ENCODE measurements at places on chromosomes 16 and 17.

DNA sequence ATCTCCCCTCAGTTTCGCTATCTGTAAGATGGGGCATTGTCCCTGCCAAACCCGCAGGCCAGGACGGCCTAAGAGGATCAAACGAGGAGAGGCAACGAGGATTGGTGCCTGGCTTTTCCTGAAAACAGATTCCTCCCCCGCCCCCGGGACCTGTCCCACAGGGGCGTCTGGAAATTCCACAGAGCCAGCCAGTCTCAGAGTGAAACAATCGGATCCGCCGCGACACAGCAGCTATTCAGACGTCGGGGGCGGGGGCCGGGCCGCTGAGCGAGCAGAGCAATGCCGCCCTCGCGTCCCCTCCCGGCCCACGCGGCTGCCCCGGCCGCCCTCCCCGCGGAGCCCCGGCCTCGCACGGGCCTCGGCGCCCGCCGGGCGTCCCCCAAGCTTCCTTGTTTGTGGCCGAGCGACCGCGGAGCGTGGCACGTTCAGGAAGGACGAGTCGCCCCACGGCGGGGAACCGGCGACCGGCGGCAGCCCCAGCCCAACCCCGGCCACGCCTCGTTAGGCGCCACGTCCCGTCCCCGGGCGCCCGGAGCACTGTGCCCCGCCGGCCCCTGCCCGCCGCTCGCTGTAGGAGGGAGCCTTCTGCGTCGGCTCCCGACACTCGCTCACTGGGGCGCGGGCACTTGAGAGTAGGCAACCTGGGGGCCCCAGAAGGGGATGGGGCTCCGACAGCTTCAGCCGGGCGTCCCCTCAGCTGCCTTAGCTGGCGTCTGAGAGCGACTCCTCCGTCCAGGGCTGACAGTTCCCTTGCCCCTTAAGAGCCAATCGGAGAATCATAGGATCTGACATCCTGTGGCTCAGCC lies 29.6 kb upstream of the PHOSPHO1 start:
- no peak for DNase-seq

- no peak for DNase-seq
These were observed 9.7 kb upstream of the ALOX15B start for GRCh38 chr17:8029121-8029520.

- DNase-seq, result no peak
These were observed 11.1 kb downstream of the ABR start for GRCh38 chr17:1168533-1169220.

DNA sequence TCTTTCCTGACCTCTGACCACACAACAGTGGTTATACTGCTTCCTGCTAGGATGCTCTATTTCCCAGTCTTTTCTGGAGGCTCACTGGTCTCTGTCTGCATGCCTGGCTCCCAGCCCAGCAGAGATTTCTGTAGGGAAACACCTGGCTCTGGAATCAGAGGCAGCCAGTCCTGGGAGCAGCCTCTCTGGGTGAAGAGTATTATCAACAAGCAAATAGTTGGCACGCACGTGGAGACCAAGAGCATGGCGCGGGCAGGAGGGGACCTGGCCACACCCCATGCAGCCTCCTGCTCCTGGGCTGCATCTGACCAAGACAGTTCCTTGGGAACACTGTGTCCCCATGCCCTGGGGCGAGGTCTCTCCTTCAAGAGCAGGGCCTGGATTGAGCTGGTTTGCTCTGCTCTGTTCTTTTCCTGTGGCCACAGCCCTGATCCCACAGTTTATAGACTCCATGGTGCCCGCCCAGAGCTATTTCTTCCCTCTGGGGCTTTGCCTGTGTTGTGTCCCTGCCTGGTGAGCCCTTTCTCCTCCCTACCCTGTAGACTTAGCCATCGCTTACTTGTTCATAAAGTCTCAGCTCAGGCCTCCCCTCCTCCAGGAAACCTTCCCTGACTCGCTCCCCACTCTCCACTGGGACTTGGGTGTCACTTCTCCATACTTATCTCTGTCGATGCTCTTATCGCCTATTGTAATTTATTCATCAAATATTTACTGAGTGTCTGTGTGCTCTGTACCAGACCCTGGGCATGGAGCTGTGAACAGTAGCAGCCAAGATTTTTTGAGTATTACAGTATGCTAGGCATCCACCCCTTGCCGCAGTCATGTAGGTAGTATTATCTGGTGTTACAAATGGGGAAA lies 60.6 kb downstream of the SCNN1B start:
- no peak for DNase-seq

- no peak for DNase-seq
These were observed 5.1 kb upstream of the SCNN1B start for GRCh38 chr16:23296994-23297393.

- DNase-seq, result no peak
These were observed 45.1 kb downstream of the ZNF423 start for GRCh38 chr16:49810831-49811230.

DNA sequence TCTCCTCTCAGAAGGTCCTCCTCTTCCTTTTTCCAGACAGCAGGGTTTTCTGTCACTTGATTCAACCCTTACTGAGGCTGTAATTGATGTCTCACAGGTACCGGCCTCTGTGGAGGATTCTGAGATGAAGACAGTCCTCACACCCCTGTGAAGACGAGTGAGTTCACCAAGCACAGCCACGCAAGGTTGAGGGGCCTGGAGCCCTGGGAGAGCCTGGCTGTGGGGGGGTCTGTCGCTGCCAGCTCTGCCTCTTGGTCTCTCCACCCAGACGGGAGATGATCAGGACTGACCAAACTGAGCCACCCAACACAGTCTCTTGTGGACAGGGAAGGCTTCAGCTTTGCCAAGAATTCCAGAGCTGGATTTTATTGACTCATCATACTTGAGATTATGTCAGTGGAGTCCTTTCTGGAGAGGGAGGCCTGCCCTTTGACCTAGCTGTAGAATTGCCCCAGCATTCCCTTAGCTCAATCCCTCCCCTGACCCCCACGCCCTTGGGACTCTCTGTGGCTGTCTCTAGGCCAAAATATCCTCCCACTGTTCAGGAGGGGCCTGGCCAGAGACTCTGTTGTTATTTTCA lies 51.1 kb upstream of the CRHR1 start:
- DNase-seq, result no peak

GRCh38 chr17:74898376-74898946 lies 5.0 kb upstream of the FADS6 start:
- no peak for DNase-seq

- no peak for DNase-seq
These were observed 4.8 kb downstream of the MLYCD start for GRCh38 chr16:83903751-83904150.

DNA sequence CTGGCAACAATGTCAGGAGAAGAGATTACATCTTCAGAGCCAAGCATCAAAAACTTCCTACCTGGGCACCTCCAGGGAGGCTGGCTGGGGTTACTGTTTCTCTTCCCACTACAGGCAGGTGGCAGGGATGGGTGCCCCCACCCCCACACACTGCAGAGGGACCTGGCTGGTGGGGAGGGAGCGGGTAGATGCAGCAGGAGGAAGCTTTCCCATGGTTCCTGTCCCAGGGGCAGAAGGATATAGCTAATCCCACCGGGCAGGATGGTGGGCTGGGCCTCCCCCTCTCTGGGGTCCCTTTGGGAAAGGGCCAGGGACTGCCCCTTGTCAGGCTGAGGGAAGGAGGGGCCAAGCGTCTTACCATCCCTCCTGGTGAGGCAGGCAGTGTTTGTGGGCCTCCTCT lies 16.7 kb upstream of the MTMR4 start:
- no peak for DNase-seq

GRCh38 chr16:47448830-47449575 lies 11.9 kb downstream of the ITFG1 start:
- DNase-seq, result no peak

- DNase-seq, result no peak
These were observed 3.8 kb upstream of the P4HB start for GRCh38 chr17:81863833-81864768.

DNA sequence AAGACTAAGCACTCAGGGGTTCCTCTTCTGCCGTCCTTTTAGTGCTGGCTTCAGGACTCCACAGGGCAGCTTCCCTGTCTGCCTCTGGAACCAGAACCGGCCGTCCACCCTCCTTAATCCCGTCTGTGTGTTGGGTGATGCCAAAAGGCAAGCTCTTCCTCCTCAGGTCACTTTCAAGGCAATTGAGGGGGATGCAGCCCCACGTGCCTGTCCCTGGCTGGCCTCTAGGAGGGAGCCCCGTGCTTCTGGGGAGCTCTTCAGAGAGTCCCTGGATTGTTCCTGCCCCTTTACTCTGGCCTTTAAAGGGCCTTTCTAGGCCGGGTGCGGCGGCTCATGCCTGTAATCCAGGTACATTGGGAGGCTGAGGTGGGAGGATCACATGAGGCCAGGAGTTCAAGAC lies 77.1 kb downstream of the CRISPLD2 start:
- DNase-seq, result no peak

GRCh38 chr17:64244165-64244564 lies 18.9 kb downstream of the TEX2 start:
- DNase-seq, result no peak

DNA sequence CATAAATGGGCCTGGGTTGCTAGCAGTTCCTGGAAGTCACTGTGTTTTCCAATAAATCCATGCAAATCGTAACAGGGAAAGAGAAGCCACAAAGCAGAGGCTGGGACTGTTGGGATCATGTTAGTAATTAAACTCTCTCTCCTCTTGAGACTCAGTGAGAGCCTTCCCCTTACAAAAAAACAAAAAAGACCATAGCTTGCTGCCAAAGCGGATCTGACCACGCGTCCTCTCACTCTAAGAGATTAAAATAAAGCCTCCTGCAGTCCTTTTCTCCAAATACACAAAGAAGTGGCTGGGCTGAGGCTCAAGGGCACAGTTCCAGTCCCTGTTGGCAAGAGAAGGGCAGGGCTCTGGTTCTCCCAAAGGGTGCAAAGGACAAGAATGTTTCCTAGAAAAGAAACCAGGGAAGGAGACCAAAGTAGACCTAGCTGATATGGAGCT lies 38.5 kb downstream of the PIGL start:
- no peak for DNase-seq

DNA sequence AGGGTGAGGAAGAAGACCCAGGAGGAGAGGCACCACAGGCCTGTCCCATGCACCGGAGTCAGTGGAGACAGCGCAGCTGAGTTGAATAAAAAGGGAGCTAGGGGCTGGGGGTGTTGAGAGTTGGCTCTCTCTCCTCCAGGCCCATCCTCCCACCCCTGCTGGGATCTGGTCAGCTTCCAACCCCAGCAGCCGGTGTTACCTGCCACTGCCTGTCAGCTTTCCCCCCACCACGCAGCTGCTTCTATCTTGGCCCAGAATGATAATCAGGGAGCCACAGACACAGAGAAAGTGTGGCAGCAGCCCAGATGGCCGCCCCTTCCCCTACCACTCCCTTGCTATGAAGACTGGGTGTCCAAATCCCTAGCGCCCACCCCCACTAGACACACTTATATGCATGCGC lies 120.6 kb upstream of the RPL38 start:
- DNase-seq, result no peak

DNA sequence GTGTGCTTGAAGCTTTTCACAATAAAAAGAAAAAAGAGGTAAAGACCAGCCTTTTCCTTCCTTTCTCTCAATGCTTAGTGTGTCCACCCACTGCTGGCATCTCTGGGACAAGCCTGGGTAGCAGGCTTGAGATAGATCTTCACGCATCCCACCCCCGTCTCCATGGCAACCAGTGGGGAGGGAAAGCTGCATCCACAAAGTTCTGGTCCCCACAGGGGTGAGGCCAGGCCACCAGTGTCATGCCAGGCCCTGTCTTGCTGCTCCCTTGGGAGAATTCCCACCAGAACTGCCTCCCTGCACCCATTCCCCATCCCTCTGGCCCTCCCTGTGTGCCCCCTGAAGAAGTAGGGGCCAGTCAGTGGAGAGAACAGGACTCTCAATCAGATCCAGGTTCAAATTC lies 259.9 kb downstream of the MRTFB start:
- DNase-seq, result no peak

DNA sequence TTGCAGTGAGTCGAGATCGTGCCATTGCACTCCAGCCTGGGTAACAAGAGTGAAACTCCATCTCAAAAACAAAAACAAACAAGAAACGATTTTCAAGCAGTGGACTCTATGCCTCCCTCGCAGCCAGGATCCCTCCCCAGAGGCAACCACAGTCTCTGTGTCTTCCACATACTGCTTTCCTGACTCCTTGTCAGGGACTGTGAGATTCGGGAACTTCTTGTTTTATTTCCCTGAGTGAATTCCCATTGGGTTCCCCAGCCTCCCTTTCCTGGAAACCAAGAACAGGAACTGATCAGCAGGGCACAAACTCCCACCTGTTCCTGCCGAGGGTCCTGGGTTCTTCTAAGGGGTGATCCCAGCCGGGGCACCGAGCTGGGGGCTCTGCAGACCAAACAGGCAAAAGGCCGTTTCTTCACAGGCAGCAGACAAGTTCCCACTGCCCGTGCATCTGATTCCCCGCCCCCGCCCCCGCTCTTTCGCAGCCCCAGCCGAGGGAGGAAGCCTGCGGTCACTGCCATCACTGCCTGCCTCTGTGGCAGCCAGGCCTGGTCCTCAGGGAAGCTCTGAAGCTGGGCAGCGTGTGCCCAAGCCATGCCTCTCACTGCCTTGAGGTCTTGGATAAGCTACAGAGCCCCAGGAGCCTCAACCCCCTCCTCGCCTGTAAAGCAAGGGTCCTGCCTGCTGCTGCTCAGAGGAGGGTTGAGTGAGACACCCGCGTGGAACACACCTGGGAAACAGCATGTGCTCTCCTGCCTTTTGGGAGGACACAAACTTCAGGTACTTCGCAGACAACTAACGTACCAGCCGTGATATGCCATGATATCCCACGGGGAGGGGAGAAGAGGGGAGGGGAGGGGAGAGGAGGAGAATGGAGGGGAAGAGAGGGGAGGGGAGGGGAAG lies 5.5 kb upstream of the PIEZO1 start:
- DNase-seq, result no peak

- DNase-seq, result no peak
These were observed 44.2 kb downstream of the MARF1 start for GRCh38 chr16:15598648-15599190.

- DNase-seq, result no peak
These were observed 1.9 kb upstream of the CLEC19A start for GRCh38 chr16:19283637-19284036.

GRCh38 chr16:69012906-69013305 lies 92.5 kb upstream of the HAS3 start:
- DNase-seq, result no peak

GRCh38 chr17:72266112-72266775 lies 145.4 kb downstream of the SOX9 start:
- no peak for DNase-seq

- no peak for DNase-seq
These were observed 102.0 kb upstream of the PLCG2 start for GRCh38 chr16:81676883-81677737.

DNA sequence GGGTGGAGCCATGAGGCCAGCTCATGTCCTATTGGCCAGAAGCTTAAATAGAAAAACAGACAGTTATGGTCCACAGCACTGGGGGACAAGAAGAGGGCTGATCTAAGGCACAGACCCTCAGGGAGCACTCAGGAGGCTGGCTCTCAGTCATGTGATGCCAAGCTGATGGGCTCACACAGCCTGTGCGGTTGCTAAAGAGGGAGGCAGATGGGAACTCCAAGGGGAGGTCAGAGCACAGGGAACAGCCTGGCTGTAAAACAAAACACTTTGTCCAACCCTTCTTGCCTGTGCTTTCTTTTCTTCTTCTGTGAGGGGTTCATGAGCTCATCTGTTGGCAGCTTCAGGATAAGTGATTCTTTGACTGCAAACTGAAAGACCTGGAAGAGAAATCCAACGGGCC lies 27.2 kb downstream of the CNTNAP1 start:
- DNase-seq, result no peak
